ENCODE measurements at places on chromosomes 4 and X.

DNA sequence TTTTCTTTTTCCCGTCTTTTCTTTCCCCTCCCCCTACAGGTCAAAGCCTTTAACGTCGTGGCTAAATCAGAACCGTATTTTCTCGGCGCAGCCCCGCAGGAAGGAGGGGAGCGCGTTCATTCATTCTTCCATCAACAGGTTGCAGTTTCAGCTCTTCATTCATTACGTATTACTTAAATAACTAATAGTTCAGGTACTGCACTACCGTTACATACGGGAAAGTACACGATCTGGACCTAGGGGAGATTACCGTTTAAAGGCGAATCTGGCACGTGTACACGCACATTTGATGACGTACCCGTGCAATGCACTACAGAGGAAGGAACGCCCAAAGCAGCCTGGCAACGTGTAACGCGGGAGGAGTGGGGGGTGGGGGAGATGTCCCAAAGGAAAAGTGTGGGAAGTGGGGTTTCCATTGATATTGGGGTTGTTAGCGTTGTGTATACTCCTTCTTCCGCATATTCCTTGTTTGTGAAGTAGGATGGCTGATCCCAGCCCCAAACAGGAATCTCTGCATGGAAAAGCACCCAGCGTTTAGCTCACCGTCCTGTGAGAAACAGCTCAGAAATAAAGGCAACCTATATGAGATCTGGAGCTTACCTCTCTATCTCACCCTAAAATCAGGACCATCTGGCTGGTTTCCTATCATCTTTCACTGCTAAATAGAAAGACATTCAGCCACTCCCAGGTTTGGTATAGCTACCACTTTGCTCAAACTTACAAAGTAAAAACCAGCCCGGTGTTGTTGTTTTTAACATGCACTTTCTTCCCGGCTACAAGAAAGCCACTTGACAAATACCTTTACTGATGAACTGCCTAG is 585 bp upstream of the SEC24D start:
- H3K4me1 ChIP-seq, result peaks cover 4% of the 10 kb centered on the region
- peak; percentile 59 for DNase-seq
- peak overlapping the region; percentile 94 for H3K4me3 ChIP-seq
- no peaks in the 10 kb centered on the region for H3K27me3 ChIP-seq
- no peaks in the 10 kb centered on the region for H3K36me3 ChIP-seq

DNA sequence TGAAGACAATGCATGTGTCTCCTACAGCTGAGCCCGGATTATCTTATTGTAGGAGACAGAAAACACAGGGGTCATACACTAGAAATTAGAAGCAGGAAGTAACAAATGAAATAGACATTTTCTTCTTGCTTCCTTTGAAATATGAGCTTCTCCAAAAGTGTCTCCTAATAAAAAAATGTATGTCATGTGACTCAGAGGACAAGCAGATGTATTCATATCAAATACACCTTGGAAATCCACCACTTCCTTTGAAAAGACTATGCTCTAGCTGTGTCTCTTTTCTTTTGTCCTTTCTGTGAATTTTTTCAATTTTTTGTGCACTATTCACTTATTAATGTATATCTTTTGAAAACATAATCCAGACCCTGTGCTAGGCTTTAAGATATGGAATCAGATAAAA is 1906.2 kb downstream of the C4orf33 start:
- H3K4me3 ChIP-seq, result no peak overlapping the region
- no peak overlapping the region for H3K27ac ChIP-seq
- H3K4me1 ChIP-seq, result no peaks in the 10 kb centered on the region
- DNase-seq, result no peak

GRCh38 chr4:8664976-8665375 is 72.4 kb downstream of the CPZ start:
- H3K27ac ChIP-seq, result no peak overlapping the region
- no peak for DNase-seq
- H3K27me3 ChIP-seq, result no peaks in the 10 kb centered on the region
- H3K4me1 ChIP-seq, result no peaks in the 10 kb centered on the region
- H3K36me3 ChIP-seq, result no peaks in the 10 kb centered on the region
- no peak overlapping the region for H3K4me3 ChIP-seq

DNA sequence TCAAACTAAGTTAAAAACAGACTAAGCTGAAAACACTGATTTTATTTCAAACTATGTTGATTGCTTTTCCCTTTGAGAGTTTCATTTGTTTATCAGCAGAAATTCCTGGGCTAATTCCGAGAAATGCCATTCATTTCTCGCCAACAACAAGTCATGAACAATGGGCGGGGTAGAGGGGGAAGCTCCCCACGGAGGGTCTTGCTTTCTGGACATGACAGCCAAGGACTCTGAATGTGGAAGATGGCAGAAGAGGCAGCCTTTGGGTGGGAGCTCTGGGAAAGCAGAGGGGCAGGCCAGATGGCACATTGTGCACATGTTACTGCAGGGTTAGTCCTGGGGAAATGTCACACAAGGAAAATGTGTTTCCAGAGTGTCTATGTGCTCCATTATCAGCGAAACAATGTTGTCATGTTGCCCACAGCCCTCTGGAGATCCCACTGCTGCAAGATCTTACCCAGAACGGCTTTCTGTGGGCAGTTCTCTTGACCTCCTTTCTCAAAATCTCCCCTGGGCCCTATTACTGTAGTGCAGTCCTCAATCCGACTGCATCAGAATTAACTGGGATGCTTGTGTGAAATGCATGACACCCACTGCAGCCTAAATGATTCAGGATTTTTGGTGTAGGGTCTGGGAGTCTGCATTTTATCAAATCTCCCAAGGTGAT is 45.0 kb downstream of the CHRDL1 start:
- H3K4me1 ChIP-seq, result no peaks in the 10 kb centered on the region
- no peak for DNase-seq
- no peaks in the 10 kb centered on the region for H3K36me3 ChIP-seq

DNA sequence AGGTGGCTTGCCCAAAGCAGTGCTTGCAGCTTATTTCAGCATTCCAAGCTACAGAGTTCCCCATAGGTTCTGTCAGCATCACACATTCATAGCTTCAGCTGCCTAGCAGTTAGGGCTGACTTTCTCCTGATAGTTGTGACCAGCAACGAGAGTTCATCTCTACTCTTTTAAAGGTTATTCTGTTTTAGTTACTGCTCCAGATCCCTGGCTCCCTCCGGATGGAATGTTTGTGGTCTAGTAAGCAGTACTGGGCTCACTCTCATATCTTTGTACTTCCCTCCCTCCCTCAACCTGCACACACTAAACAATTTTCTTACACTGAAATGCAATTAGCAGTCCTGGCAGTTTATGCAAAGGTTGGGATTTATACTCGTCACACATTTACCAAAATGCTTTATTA is 43.9 kb downstream of the PTTG2 start:
- H3K4me3 ChIP-seq, result no peak overlapping the region
- H3K27ac ChIP-seq, result peak overlapping the region; percentile 36
- H3K36me3 ChIP-seq, result no peaks in the 10 kb centered on the region
- H3K4me1 ChIP-seq, result peaks cover 21% of the 10 kb centered on the region
- DNase-seq, result no peak

DNA sequence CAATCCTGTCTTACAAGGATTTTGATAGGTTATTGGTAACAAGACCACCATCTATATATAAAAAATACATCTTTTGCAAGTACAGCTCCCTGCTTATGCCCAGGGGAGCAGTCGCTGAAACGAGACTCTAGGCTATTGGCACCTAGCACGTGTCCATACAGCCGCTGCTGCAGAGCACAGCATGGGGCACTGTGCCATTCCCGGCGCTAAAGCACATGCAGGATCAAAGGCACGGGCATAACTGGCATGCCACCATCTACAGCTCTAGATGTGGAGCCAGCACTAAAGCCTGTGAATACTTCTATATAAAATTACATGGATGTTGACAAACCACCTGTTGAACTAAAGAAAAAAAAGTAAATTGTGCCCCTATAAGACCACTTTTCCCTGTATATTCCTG is 144.8 kb downstream of the COL25A1 start:
- H3K4me3 ChIP-seq, result no peak overlapping the region
- H3K27ac ChIP-seq, result no peak overlapping the region
- H3K27me3 ChIP-seq, result no peaks in the 10 kb centered on the region
- DNase-seq, result no peak
- H3K36me3 ChIP-seq, result no peaks in the 10 kb centered on the region

DNA sequence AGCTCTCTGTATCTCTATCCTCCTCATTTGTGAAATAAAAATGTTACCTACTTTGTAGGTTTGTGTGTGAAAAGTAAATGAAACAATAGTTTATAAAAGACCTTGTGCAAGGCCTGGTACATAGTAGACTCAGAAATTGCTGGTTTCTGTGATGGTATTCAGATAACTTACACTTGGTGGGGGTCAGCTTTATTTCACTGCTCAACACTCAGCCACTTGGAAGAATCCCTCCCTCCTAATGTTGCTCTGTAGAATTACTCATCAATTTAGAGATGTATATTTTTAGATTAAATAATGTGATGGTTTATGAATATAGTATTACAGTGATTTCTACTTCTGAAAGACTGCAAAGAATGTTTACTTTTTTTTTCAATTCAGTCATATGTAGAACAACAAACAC is 32.7 kb downstream of the SMARCAD1 start:
- no peak overlapping the region for H3K27ac ChIP-seq
- no peaks in the 10 kb centered on the region for H3K27me3 ChIP-seq
- H3K4me3 ChIP-seq, result no peak overlapping the region
- no peaks in the 10 kb centered on the region for H3K36me3 ChIP-seq
- peaks cover 5% of the 10 kb centered on the region for H3K4me1 ChIP-seq
- no peak for DNase-seq

- no peaks in the 10 kb centered on the region for H3K36me3 ChIP-seq
- DNase-seq, result no peak
- peaks cover 8% of the 10 kb centered on the region for H3K4me1 ChIP-seq
- no peaks in the 10 kb centered on the region for H3K27me3 ChIP-seq
- no peak overlapping the region for H3K4me3 ChIP-seq
- H3K27ac ChIP-seq, result no peak overlapping the region
Measured at GRCh38 chr4:3137908-3138307, 63.4 kb downstream of the HTT start.

GRCh38 chr4:170234800-170235199 is 145.0 kb upstream of the AADAT start:
- H3K36me3 ChIP-seq, result no peaks in the 10 kb centered on the region
- no peak for DNase-seq
- H3K27me3 ChIP-seq, result no peaks in the 10 kb centered on the region
- H3K4me3 ChIP-seq, result no peak overlapping the region
- no peak overlapping the region for H3K27ac ChIP-seq
- H3K4me1 ChIP-seq, result no peaks in the 10 kb centered on the region

DNA sequence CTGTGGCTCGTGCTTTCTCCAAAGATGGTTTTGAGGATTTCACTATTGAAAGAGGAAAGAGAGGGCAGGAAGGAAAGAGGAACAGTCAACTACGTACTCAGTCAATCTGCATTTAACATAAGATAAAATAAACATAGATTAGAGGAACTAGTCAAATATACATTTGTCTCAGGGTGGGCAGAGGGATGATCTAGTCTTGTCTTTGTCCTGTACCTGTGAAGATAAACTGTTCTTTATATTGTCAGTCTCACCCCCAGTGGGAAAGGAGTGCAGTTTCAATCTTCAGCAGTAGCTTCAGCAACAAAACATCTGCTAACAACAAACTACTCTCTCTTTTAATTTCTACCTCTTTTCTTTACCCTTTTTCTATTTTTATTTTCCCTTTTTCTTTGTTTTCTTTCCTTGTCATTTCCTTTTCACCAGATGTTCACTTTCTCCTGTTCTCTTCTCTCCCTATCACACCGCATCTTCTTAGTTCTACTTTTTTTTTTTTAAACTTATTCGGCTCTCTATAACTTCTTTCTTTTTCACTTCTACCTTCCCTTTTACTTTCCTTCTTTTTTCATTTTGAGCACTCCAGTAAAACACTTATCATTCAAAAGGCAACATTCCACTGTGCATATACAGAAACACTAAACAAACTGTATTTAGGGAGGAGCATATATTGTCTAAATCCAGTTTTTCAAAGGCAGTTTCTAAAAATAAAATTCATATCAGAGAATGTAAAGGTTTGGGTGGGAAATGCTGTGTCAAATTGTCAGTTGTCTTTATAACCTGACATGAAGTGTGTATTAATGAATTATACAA is 51.4 kb upstream of the GUCY1A1 start:
- no peak overlapping the region for H3K27ac ChIP-seq
- no peaks in the 10 kb centered on the region for H3K27me3 ChIP-seq
- H3K4me1 ChIP-seq, result no peaks in the 10 kb centered on the region
- no peaks in the 10 kb centered on the region for H3K36me3 ChIP-seq
